ENCODE measurements at places on chromosomes 2 and 18.
A peak's percentile ranks its signal among the peaks of the same experiment; 100 is the strongest.

DNA sequence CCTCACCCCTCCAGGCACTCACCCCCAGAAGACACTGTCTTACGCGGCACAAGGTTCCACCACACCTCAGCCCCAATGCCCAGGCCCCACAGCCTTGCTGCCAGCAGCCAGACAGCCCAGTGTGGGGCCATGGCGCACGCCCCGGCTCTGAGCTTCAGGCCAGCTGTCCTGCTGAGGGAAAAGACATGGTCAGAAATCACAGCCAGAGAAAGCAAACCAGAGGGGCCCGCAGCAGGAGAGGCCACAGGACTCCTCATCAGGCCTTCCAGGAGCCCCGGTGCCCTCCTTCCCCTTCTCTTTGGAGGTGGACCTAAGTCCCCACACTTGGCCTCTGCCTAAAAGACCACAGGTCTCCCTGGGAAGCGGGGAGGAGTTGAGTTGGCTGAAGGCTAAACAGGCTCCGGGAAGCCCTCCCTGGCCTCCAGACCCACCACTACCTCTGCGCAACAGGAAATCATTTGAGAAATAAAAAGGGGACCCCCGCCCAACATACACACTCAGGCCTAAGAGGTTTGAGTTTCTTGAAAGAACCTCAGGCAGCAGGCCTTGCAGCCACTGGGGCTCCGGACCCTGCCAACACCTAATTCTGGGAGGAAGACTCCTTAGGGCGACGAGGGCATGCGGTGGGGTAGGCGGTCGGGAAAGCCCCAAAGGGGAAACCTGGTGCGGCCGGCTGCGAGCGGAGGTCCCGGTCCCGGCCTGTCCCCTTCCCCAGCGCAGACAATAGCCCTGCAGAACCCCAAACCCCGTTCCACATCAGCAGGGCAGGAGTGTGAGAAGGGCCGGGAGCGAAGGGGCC, 1.9 kb downstream of the SEMA4C start:
- DNase-seq, result peak; percentile 14

GRCh38 chr2:131115752-131116151, 10.6 kb downstream of the PLEKHB2 start:
- no peak for DNase-seq

GRCh38 chr2:28697602-28698149, 54.0 kb upstream of the PPP1CB start:
- no peak for DNase-seq

- DNase-seq, result peak; percentile 65
Measured at GRCh38 chr2:38665854-38666555, at the start of gene GALM. Gene GALM, plus strand, starts transcription at chr2:38666114. Its CDS starts 48 bp downstream, at chr2:38666162.

DNA sequence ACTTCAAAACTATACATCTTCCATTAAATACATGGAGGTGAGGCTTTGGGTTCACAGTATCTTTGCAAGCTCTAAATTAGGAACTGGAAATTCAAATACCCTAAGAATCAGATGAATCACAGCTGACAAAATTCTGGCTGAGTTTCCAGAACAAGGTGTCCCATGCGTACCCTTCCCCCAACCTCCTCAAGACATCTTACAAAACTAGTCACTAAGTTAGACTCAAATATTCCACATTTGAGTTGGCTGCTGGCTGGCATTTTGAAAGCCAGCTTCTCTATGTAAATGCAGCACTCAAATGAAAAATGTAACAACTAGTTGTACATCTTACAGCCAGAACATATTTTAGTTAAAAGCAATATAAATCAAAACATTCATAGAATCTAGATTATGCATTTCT, 131.0 kb upstream of the ARL5A start:
- DNase-seq, result no peak

- DNase-seq, result no peak
Measured at GRCh38 chr2:98674233-98674964, 56.5 kb downstream of the MGAT4A start.

- DNase-seq, result no peak
Measured at GRCh38 chr18:12904012-12904516, 20.0 kb upstream of the PTPN2 start.

DNA sequence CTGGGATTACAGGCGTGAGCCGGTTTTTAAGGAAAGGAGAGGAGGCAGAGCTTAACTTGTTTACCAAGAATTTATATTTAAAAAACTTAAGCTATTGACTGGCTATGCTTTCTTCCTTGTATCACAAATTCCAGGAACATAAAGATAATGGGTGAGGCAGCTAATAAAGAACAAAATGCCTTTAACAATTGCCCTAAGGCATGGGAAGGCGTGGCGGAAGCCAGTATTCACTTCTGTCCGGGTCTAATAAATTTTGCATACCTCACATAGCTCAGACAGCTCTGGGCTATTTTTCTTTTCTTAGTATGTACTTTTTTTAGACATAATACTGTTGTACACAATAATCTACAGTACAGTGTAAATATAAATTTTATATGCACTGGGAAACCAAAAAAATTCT, 1.0 kb upstream of the LDAH start:
- no peak for DNase-seq

DNA sequence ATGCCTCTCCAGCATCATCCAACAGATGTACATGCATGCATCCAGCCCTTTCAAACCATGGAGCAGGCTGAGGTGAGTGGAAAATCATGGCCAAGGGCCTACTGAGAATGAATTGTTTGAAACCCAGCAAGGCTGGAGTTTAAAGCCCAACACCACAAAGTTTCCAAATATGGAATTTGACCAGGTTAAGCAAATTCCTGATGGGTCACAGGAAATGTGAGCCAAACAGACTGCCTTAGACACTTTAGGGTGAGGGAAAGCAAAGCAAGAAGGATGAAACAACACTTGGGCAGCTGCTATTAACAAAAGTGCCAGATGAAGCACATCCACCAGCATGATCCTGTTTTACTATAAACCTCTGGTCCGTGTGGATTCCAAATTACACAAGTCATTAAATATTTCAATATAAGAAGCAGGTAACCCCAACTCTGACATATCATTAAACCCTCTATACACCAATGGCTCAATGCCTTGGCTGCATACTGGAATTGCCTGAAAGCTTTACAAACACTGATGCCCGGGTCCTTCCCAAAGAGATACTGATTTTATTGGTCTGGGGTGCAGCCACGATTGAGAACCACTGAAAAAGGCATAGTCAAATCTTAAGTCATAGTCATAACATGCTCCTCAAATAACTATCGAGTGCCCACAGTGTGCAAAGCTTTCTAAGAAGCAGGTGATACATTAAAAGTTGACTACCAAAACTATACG, 9.1 kb downstream of the KLF7 start:
- DNase-seq, result no peak
